Left lobe of liver (tissue), 2 donors: ENCODE measurements at places on chromosomes 3 and 15.

DNA sequence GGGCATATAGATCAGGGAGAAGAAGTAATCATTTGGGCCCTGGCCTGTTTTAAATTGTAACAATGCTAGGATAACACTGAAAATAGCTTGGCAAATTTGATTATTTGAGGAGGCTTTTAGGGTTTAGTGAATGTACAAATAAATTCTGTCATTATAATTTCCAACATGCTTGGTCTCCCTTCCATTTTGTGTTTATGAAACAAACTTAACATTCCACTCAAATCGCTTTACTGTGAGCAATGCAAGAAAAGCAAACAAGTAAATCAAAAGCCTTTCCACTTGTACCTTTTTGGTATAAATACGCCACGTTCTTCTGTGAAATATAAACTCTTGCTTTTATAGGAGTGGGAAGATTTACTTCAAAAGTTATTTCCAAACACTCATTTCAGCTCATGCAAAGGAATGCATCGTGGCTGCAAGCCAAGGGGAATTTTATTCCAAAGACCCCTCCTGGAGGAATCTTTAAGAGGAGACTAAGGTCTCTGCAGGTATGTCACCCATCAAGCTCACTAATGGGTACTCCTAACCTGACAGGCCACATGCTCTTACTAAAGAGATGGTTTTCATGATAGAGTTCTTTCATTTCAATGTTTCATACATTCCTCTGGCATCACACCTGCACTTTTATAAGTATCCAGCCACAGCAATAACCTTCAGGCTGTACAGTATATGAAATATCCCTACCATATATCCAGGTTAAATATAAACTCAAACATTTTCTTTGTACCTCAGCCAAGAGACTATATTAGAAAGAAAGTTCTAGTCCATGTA lies 115.2 kb downstream of the P3H2 start:
- DNase-seq, result no peak

DNA sequence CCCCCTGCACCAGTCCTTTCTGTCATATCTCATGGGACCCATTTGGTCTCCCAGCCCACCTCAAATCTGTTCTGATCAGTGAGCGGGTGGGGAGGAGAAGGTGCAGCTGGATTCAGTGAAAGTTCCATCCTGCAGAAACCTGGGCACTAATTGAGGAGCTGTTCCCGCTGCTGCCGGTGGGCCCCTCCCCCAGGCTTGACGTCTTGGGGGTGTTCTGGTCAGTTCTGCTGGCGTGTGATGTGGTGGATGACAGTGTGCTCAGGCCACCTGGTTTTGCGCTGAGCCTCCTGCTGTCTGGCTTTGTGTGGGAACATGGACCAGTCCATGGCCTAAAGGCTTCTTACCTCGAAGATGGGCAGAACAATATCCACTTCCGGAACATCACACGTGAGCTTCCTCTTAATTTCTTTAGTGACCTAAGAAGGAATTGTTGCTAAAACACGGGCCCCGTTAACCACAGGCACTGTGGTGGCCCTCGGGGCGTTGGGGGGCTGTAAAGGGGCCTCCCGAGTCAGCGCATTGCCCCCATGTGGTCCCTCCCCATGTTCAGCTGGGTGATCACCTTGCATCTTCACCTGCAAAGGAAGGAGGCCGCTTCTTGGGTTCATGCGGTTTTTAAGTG lies 59.7 kb downstream of the RGMA start:
- no peak for DNase-seq

DNA sequence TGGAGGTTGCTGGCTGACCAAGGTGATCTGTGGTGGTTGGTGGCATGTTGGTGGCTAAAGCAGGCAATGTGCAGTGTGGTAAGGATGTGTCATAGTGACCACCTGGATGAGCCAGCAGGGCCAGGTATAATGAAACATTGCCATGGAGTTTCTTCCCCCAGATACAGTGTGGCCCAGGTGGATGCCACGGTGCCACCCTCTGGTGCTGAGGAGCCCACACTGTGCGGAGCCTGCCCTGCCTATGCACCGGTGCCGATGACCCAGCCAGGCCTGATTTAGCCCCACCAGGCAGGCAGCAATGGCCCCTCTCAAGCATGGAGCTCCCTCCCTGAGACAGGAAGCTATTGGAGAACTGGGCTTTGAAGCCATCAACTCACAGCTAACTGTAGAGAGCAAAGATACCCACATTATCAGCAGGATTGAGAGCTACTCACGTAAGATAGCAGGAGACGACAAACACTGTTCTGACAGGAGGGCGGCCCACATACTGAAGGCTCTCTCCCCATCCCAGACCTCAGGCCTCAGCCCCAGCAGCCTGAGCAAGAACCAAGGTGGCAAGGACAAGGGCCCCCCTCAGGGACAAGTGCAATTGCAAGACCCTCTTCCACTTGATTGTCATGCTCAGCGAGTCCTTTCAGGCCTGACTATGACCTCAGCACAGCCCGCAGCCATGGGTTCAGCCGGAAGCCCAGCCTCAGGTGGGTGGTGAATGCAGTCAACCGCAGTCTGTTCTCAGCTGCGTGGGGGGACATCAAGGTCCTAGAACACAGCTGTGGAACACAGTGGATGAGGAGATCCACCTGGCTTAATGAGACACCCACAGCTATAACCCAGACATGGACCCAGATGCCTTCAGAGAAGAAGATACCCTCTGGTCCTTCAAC lies 82.8 kb upstream of the CDV3 start:
- no peak for DNase-seq

- no peak for DNase-seq
Observed at GRCh38 chr3:176505878-176506621, 691.2 kb downstream of the TBL1XR1 start.
